ENCODE measurements at places on chromosomes 1 and 21.
A peak's percentile ranks its signal among the peaks of the same experiment; 100 is the strongest.

GRCh38 chr1:85707267-85707989 is 805 bp downstream of the ZNHIT6 start:
- no peak for DNase-seq

DNA sequence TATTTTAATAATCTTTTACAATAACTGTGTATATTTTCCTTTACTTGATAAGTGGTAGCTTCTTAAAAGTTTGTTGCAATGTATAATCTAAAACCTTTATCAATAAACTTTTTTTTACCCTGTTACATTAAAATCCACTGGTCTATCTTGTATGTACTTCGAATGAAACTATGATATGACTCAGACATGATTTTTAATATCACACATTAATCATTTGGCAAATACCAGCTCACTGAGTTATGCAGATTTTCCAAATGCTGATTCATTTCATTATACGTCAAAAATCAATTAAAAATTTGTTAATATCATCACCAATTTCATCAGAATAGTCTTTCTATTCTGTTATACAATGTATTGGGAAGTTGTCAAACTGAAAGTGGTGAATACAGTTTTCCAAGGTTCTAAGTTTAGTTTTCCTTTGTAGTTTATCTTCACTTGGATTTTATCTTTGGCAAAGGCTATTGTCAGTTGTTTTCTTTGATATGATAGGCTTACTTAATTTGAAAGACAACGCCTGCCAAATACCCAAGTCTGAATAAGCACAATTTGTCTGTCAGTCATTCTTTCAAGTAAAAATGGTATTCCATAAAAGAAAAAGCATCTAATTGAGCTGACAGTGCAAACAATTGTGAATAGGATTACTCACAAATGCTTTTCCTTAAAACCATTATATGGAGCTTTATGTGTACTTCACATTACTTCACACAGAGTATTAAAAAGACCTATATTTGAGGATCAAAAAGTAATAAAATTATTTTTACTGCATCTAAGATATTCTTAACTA is 127.0 kb downstream of the NME7 start:
- DNase-seq = peak; percentile 10

GRCh38 chr1:2276803-2277580 is 48.9 kb downstream of the SKI start:
- DNase-seq = no peak

- no peak for DNase-seq
These were observed 39.6 kb upstream of the LPGAT1 start for GRCh38 chr1:211870156-211870555.

GRCh38 chr1:69920426-69920825 is 285.0 kb downstream of the LRRC40 start:
- DNase-seq = no peak
